ENCODE measurements at places on chromosomes 12 and 14.

GRCh38 chr12:81530352-81530751 is 228.8 kb downstream of the PPFIA2 start:
- no peak for DNase-seq

DNA sequence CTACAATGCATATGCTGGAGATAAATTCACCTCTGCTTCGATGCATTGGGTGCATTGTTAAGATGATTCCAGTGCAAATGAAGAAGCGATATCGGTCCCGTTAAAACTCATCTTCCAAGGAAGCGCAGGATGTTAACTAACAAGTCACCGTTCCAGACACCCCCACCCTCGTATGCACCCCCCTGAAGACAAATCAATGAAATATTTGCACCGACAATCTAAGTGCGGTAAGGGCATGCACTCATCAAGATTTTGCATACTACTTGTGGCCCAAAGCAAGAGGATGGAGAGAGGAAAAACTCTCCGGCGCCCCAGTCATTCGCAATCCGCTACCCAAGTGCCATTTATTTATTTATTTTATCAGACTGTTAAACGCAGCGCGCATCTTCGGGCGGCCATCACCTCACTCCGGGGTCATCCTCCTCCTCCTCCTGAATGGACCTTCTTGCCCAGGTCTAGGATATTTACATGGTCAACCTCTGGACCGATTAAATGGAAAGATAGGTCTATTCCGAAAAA is 1.2 kb downstream of the NOVA1 start:
- DNase-seq, result peak; percentile 71

DNA sequence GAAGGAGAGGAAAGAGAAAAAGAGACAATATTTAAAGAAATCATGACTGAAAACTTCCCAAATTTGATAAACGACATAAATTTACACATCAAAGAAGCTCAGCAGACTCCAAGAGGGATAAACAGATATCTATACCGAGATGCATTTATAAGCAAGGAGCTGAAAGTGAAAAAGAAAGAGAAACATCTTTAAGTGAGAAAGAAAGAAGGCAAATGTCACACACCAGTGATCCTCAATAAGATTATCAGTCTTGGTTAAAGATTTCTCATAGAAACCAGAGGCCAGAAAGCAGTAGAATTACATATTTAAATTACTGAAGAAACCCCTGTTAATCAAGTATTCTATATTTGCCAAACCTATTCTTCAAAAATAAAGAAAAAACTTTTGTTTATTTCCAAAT is 424.2 kb downstream of the SLC16A7 start:
- no peak for DNase-seq

DNA sequence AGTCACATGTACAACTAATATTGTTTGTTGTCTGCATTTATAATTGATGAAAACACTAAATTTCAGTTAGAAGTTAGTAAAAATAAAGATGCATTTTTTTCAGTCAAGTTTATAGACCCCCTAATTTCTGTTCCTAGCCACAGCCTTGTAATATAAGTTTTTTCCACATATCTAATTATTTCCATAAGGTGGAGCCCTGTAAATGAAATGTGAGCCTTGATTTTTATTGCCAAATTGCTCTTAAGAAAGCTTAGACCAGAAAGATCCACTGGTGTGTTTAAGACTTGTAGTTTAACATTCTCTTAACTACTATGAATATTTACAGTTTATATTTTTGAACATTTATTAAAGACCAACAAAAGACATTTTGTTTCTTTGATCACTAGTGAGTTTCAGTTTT is 322.1 kb upstream of the RGS6 start:
- DNase-seq, result no peak

- DNase-seq, result no peak
Measured at GRCh38 chr14:40216976-40217375, 784.7 kb upstream of the FBXO33 start.

GRCh38 chr14:92461891-92462290 is 51.7 kb upstream of the RIN3 start:
- no peak for DNase-seq

- DNase-seq, result no peak
Measured at GRCh38 chr14:64541261-64541971, 875 bp downstream of the HSPA2 start.

DNA sequence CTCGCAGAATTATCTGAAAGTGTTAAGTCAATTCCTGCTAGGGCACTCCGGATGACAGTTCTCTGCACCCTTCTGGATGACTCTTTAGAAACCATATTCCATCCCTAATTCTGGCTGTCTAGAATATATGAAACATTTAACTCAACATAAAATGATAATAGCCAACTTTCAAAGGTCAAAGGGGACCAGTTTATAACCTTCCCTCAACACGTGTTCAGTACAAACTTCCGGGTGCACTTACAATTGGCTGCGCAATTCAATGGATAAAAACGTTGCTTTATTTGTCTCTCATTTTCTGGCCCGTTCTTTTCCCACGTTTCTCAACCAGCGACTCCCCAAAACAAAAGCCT is 1.3 kb downstream of the SBNO1 start:
- peak; percentile 12 for DNase-seq

DNA sequence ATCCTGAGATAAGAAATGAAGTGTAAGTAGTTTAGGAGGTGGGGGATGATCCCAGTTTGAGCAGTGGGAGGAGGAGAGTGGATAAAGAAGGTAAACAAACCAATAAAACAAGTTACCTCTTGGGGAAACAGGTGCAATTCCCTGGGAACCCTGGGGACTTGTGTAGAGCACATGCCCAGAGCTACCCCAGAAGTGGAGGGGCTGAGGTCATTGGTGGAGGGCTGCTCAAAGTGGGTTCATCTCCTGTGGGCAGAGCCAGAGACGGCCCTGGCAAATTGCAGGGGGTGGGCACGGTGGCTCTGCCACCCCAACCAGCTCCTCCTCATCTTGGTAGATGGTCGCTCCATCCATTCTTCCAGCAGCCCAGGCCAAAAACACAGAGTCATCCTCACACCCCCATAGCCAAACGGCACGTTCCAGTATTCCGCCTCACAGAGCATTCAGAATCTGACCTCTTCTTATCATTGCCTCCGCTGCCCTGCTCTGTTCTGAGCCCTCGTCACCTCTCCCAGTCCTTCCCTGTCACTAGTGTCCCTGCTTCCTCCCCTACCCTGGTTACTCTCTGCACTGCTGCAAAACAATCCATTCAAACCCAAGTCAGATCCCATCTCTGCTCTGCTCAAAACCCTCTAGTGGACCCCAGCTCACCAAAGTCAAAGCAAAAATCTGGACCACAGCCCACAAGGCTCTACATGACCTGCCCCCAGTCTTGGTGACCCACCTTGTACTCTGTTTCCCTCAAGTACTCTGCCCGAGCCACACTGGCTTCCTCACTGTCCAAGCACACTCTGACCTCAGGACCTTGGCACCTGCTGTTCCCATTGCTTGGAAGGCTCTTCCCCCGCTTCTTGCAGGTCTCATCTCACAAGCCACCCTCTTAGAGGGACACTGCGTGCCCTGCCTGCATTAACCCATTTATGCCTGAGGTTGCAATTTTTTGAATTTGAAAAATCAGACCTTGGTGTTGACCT is 5.5 kb downstream of the CYP46A1 start:
- no peak for DNase-seq

DNA sequence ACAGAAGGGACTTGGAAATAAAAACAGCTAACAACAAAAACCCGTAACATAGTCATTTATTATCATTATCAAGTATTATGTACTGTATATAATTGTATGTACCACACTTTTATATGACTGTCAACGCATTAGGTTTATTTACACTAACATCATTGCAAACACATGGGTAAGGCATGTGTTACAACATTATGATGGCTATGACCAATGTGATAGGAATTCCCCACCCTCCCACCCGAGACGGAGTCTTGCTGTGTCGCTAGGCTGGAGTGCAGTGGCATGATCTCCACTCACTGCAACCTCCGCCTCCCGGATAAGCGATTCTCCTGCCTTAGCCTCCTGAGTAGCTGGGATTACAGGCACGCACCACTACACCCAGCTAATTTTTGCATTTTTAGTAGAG is 82.6 kb downstream of the ERC1 start:
- DNase-seq, result no peak

- no peak for DNase-seq
Measured at GRCh38 chr14:23168246-23168645, 15.2 kb downstream of the SLC7A8 start.

- DNase-seq, result no peak
Measured at GRCh38 chr14:65444230-65444629, 31.7 kb downstream of the FUT8 start.

GRCh38 chr14:38074754-38075153 is 132.9 kb upstream of the SSTR1 start:
- DNase-seq, result no peak

DNA sequence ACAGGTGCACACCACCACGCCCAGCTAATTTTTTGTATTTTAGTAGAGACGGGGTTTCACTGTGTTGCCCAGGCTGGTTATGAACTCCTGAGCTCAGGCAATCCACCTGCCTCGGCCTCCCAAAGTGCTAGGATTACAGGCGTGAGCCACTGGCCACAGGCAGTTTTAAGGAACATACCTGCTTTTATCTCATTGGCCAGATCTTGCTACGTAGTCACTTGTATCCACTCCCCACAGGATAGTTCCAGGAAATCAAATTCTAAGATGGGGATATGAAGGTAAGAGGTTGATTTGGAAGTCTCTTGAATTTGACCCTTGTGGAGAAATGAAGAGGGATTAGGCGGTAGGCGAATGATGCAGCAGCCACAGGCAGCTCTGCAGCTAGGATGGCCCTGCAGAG is 8.8 kb upstream of the PLEKHG6 start:
- no peak for DNase-seq

GRCh38 chr14:95316821-95317220 is 2.9 kb downstream of the CLMN start:
- peak; percentile 19 for DNase-seq

DNA sequence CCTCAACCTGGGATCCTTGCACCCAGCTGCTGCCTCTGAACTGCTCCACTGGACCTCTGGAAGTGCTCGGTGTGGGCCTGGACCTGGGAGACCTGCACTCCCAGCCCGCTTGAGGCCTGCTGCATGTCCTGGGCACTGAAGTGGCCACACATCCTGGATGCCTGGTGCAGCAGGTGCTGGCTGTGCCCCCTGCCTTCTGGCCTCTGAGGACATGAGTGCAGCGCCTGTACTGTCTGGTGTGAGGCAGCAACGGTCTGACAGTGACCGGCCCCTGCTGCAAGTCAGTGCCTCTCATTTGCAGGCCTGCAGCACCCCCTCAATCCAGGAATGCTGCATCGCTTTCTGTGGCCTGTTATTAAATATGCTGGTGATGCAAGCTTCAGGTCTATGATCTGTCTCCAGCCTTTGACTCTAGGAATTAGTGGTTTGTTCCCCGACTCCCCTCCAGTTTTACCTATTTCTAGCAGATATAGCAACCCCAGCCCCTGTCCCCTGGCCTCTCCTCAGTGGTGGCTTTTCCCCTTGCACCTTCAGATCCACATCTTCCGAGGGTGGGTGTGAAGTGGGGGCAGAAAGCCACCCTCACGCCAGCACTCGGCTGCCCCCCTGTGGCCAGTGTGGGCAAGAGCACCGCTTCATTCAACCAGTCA is 3.6 kb downstream of the SMIM41 start:
- peak; percentile 66 for DNase-seq

DNA sequence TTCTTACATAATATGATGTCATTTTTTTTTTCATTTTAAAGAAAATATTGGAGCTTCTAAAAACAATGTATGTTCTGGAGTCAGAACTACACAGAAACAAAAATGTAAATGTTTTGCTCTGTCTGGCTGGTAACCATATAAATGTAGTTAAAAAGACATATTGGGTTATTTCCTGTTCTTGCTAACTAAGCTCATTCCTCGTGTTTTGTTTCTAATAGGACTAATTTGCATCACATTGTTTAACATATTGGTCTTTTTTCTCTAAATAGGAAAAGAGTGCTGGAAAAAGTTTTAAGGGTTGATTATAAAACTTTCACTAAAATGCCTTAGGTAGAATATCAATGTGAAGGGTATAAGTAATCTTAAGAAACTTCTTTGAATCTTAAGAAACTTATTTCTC is 221.3 kb downstream of the SLC6A15 start:
- no peak for DNase-seq

GRCh38 chr12:108215458-108215857 is 86.4 kb downstream of the WSCD2 start:
- DNase-seq, result peak; percentile 30

GRCh38 chr12:95124106-95124505 is 50.7 kb upstream of the NR2C1 start:
- DNase-seq, result no peak

GRCh38 chr12:33012226-33012625 is 115.6 kb upstream of the PKP2 start:
- no peak for DNase-seq

DNA sequence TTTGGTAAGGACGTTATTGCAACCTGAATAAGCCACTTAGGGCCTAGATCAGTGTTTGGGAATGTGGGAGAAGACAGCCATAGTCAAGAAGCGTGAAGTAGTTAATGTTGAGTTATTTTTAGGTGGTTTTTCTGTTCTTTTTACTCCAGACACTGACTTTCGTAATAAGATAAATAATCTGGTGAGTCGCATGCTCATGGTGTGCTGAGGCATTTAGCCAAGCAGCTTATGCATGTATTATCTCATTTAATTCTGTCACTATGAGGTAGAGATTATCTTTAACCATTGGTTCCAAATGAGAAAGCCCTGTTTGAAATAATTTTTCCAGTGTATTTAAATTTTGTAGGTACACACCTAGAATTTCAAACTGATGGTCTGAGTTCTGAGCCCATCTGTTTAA is 67.3 kb downstream of the RCOR1 start:
- DNase-seq, result no peak

GRCh38 chr12:131222329-131223139 is 268.8 kb downstream of the ADGRD1 start:
- DNase-seq, result peak; percentile 2

GRCh38 chr12:33752854-33753253 is 269.4 kb upstream of the ALG10 start:
- no peak for DNase-seq

DNA sequence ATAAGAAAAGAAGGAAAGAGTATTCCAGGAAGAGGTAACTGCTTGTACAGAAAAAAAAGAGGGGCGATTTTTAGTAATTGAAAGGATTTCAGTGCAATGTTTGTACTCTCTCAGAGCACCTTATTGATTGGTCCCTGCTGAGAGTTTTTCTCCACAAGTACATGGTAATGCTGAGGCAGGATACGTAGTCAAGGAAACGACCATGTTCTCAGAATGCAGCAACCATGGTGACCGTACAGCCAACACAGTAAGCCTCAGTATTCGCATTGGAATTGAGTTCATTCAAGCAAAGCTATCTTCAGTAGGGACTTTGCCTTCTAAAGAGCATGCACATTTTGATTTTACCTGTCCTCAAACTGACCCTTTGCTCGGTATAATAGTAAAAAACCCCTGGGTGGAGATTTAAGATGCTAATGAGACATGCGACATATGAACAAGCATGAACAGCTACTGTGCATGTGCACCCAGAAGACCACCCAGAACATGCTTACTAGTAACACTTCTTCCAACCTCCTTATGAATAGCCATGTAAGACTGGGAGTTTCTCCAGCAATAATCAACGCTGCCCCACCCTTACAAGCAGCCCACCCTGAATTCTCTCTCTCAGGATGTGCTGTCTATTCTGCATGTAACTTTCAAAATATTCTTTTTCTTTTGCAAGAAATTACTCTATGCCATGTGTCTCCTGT is 6.2 kb upstream of the SLC41A2 start:
- DNase-seq, result no peak

- no peak for DNase-seq
Measured at GRCh38 chr12:79435742-79436141, 255.0 kb downstream of the PAWR start.

All from G401 (cell line).